Hematopoietic multipotent progenitor cell treated with erythropoietin and hydrocortisone succinate and interleukin-3 and kit ligand, for 8 days (in vitro differentiated cells): ENCODE measurements at places on chromosomes 16 and 17.

GRCh38 chr16:56966093-56966475, 4.3 kb downstream of the CETP start:
- DNase-seq, result no peak

DNA sequence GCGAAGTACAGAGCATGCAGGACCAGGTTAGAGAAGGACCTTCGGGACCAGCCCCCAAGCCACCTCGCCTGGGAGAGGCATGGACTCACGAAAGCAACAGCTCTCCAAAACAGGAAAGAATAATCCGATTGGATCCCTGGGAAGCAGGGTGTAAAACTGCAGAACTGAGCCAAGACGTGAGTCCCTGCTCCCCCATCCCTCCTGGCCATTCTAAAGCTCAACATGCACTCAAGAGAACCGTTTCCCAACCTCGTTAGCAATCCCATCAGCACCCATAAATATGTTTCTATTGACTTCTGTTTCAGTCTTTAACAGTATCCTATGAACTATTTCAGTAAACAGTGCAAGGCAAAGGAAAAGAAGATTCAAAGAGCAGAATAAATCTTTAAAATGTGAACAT, 167.0 kb downstream of the COPRS start:
- no peak for DNase-seq

- no peak for DNase-seq
These were observed 2.1 kb downstream of the SOX9 start for GRCh38 chr17:72122765-72123529.

- no peak for DNase-seq
These were observed 41.3 kb downstream of the BAIAP2 start for GRCh38 chr17:81076141-81076679.

- DNase-seq, result no peak
These were observed 676.3 kb upstream of the CDH8 start for GRCh38 chr16:62712566-62712965.

DNA sequence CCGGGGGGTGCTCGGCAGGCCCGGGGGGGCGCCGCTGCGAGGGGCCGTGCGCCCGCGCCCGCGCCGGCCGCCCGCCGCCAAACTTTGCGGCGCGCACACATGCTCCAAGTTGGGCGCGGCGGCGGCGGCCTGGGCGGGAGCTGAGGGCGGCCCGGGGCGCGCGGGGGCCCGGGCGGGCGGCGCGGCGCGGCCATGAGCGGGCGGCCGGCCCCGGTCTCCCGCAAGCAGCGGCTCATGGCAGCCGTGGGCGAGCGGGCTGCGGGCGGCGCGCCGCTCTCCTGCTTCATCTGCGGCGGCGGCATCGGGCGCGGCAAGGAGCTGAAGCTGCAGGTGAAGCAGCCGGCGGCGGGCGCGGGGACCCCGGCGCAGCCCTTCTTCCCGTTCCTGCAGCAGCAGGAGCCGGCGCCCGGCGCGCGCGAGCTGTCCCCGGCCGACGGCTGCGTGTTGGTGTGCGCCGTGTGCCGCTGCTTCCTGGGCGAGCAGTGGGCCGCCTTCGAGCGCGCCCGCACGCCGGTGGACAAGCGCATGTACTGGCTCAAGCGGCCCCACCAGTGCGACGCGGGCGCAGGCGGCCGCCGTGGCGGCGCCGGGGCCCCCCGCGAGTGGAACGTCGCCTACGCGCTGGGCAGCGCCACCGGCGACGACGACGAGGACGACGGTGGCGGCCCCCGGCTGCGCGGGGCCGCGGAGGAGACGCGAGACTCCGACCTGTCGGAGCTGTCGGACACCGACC, 57.2 kb upstream of the CIBAR2 start:
- no peak for DNase-seq

- DNase-seq, result no peak
These were observed 21.5 kb downstream of the RGS9 start for GRCh38 chr17:65158622-65159021.

- no peak for DNase-seq
These were observed 123.7 kb upstream of the IRX5 start for GRCh38 chr16:54806881-54807360.

GRCh38 chr17:7929158-7930023, at the start of gene KCNAB3:
TSS of gene KCNAB3 (minus strand) at chr17:7929856. CDS start at chr17:7929435, 421 bp downstream.
- DNase-seq, result peak; percentile 22

DNA sequence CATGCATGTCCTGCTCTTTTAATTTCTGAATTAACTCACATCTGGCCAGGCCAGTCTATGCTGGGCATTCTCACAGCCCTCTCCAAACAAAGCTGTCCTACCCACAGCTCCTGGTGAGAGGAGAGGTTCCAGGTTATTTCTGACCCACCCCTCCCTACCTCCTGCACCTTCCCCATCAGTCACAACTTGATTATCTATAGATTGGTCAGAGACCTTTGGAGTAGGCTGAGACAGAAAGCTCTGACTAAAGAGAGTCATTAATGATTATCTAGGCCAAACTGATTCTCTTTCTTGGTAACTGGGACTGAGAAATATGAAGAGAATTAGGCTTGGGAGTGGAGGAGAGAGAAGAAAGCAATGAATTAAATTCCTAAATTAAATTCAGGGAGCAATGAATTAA, 1.4 kb upstream of the KRT222 start:
- no peak for DNase-seq

- no peak for DNase-seq
These were observed 11.6 kb downstream of the DPEP1 start for GRCh38 chr16:89624777-89625761.

DNA sequence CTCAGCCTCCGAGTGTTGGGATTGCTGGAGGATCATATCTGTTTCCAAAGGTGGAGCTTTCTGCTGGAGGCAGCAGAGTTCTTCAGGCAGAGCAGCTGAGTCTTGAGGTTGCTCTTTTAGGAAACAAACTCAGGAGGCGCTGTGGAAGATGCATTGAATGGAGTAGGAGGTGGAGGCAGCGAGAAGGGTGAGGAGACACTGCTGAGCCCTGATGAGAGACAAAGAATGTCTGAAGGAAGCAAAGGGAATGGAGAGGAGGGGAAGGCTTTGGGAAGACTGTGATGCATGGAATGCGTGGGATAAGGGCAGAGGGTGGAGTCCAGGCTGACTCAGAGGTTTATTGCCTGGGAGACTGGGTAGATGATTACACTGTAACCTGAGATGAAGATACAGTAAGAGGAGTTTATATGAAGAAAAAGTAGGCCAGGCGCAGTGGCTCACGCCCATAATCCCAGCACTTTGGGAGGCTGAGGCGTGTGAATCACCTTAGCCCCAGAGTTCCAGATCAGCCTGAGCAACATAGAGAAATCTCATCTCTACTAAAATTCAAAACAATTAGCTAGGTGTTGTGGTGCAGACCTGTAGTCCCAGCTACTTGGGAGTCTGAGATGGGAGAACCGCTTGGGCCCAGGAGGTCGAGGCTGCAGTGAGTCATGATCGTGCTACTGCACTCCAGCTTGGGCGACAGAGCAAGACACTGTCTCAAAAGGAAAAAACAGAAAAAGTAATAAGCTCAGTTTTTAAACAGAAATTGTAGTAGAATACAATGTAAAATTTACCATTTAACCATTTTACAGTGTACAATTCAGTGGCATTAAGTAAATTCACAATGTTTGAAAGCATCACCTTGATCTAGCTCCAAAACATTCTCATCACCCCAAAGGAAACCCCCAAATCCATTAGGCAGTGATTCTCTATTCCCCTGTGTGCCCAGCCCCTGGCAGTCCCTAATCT, 17.8 kb upstream of the TMEM219 start:
- no peak for DNase-seq

DNA sequence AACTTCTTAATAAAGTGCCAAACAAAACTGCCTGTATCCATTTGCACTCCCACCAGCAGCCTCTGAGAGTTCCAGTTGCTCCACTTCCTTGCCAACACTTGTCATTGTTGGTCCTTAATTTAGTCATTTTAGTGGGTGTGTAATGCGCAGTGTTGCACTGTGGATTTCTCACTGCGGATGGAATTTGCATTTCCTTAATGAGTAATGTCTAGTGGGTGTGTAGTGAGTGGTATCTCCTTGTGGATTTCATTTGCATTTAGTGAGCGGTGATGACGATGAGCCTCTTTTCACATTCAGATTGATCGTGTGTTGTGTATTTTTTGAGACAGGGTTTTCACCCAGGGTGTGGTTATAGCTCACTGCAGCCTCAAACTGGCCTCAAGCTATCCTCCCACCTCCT, 4.1 kb upstream of the MSLN start:
- no peak for DNase-seq

GRCh38 chr16:717450-718245, 2.7 kb downstream of the METRN start:
- no peak for DNase-seq

DNA sequence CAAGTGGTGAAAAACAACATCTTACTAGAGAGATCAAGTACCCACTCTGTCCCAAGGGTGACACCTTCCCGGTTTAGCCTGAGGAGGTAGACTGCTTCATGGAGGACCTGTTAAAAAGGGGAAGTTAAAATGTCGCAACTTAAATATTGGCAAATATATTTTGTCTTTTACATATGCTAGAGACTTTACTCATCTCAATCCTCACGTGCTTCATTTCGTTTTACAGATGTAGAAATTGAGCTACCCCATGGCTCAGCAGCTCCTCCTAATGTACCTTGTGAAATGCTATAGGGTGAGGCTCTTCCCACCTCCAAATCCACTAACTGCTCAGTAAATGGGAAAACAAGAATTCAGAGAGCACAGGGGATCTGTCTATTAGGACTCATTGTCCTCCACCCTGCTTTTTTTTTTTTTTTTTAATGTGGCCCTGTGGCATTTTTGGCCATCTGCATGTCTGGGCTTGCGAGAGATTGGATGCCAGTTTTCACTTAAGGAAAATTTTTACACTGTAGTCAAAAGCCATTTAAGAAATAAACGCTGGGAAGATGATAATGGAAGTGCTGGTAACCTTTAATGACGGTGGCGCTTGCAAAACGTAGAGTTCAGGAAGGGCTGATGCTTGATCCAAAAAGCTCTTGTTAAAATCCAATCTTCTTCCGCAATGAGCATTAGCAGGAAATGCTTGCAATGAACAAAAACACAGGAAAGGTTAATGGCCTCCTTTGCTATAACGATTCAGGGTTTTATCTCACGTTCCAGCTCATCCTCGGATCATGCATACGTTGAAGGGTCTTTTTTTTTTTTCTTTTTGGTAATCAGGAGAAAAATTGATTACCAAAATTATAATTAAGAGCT, 39.8 kb downstream of the HSBP1 start:
- DNase-seq, result no peak

DNA sequence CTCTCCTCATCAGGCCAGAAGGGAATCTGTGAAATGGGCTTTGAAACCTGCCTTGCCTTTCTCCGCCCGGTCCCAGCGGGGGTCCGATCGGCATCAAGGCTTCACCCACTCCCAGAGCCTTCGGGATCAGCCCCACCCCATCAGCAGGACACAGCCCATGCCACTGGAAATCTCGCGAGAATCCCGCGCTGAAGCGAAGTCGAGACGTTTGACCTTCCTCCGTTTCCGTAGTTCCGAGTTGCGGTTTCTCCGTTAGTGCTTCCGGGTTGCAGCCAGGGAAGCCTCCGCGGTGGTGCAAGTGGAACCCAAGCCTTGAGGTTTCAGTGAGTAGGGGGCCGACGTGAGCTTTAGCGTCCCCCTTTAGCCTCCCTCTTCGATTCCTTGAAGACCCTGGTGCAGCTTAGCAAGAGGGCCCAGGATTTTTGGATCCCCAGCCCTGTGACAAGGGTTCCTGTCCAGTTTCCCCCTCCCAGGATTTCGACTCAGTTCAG, at the start of gene COASY:
Gene COASY, plus strand, starts transcription at position 252 of the 491 bp plus-strand sequence. CDS start 475 bp downstream, outside the sequence.
- DNase-seq, result peak; percentile 98

DNA sequence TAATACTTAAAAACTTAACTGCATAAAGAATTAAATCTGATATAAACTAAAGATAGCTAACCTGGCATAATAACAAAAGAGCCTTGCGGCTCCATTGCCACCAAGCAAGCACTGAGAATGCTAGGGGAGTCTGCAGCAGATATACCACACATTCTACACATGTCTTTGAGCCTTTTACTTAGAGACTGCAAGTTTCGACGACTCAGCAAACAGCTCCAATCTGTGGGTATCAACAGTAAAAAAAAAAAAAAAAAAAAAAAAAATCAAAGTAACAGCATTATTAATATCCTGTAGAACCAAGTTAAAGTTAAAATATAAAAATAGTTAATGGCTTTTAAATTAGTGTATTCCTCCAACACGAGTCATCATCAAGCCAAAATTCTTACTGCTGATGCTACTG, 27.8 kb upstream of the INTS2 start:
- no peak for DNase-seq

DNA sequence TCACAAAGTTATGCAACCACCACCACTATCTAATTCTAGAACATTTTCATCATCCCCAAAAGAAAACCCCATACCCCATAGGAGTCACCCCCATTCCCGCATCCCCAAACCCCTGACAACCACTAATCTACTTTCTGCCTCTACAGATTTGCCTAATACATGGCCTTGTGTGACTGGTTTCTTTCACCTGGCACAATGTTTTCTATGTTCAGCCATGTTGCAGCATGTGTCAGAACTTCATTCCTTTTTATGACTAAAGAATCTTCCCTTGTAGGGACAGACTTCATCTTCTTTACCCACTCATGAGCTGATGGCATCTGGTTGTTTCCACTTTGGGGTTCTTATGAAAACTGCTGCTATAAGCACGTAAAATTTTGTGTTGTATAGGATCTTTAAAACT, 34.6 kb downstream of the CYTH1 start:
- no peak for DNase-seq

DNA sequence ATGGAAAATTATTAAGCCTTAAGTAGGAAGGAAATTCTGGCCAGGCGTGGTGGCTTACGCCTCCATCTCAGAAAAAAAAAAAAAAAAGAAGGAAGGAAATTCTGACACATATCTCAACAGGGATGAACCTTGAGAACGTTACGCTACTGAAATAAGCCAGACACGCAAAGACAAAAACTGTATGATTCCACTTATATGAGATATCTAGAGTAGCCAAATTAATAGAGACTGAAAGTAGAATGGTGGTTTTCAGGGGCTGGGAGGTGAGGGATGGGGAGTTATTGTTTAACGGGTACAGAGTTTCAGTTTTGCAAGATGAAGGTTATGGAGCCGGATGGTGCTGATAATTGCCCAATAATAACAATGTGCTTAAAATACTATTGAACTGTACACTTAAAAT, 16.2 kb upstream of the HNF1B start:
- no peak for DNase-seq

- DNase-seq, result no peak
These were observed 28.3 kb upstream of the IL17C start for GRCh38 chr16:88610080-88610479.
